ENCODE measurements at places on chromosomes 1 and 21. TPM values are rescaled to one million over a fixed set of nuclear protein-coding genes. Genes with fewer than 3 reads are reported as not detected.

DNA sequence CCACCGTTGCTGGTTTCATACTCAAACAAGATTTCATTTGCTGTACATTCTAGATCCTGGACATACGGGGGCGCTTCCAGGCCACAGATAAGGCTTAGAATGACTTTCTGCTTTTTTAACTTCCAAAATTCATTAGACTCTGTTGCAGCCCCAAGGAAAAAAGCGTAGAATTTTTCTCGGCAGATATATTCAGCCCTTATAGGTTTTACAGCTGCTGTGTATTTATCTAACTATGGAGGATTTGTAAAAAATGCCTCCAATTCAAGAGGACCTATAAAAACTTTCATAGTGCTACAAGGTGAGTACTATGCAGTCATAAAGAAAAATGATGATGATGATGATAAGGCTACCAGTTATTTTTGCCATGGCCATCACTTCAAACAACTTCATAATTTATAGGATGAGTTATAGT, 51.6 kb downstream of the SLC30A10 start:
- no peak for DNase-seq

GRCh38 chr1:174358786-174359453, 88.8 kb upstream of the GPR52 start:
- DNase-seq = peak; percentile 7

Gene ITLN2
- 1.9 TPM for polyA plus RNA-seq

DNA sequence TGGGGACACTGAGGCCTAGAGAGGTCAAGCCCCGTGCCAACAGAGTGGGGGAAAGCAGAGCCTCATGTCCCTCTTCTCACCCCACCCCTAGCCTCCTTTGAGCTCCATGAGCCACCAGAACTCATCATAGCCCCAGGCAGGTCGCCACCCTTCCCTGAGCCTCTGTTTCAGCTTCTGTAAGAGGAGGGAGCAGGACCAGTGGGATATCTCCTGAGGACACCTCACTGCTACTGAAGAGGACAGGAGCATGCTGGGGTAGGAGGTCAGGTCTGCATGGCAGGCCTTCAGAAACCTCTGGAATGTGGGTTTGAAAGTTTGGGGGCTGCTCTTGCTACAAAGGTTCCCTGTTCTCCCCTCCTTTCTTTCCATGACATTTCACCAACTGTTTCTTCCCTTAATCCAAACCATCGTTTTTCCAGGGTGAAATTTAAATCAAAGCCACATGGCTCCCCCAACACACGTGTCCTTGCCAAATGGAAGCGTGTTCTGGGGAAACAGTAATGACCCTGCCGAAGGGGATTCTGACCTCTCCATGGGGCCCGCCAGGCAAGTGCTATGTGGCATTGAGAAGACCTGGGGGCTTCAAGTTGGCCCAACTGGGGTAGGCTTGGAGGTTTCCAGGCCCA, 88.1 kb upstream of the RUNX3 start:
- DNase-seq = no peak

- no peak for DNase-seq
Observed at GRCh38 chr1:56543783-56544612, 35.4 kb downstream of the PLPP3 start.

GRCh38 chr21:30042443-30042842, 102.6 kb upstream of the GRIK1 start:
- DNase-seq = no peak

GRCh38 chr21:43358940-43359822, 67.8 kb downstream of the SIK1 start:
- DNase-seq = no peak

GRCh38 chr1:18908911-18909771, 6.8 kb upstream of the ALDH4A1 start:
- DNase-seq = no peak
